ENCODE measurements at places on chromosomes 1 and 21.

DNA sequence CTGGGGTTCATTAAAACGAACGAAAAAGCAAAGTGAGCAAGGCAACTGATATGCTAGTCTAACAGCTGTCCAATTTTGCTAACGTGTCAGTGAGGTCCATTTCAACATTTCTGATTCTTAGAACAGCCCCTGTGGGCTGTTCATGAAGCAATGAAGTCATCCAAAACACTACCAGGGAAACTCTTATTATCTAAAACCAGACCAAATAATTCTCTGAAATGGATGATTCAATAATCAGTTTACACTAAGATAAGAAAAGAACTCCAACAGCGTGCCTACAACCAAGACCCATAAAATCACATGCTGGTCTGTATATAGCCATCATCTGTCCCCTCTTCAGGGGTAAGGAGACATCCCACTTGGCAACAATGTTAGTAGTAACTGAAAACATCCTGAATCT is 122.7 kb downstream of the TGFBR3 start:
- no peak for DNase-seq

- DNase-seq = no peak
These were observed 8.7 kb downstream of the SLAMF7 start for GRCh38 chr1:160747717-160748116.

GRCh38 chr1:77910116-77910515 is 21.7 kb downstream of the NEXN start:
- DNase-seq = no peak

GRCh38 chr1:203172184-203173010 is 3.2 kb downstream of the MYBPH start:
- DNase-seq = peak; percentile 86

DNA sequence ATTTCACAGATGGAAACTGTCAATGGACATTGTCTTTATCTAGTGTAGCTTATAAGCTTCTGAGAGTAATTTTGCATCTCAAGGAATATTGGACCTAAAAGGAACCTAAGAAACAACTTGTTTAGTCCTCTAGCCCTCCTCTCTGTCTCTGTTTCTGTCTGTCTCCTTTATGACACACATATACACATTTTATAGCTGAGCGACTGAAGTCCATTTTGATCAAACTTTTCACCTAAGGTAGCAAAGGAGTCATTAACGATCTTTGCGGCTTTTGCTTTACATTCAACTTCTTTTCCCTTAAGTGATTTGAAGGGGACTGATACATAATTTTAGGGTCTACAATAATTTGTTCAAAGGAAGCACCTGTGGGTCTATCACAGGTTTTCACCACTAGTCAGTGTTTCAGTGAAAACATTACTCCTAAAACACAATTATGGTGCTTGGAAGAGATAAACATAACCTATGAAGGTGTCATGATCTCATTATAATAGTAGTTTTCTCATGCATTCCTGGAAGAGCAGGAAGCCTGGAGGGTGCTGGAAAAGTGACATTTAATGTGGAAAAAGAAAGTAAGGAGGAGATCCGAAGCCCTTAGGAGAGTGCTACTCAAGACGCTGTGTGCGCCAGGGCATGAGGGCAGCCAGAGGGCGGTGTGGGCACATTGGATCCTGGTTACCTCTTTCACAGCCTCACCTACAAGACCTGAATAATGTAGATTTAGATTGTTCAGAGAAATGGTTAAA is 248.6 kb downstream of the DNM3 start:
- peak; percentile 74 for DNase-seq

DNA sequence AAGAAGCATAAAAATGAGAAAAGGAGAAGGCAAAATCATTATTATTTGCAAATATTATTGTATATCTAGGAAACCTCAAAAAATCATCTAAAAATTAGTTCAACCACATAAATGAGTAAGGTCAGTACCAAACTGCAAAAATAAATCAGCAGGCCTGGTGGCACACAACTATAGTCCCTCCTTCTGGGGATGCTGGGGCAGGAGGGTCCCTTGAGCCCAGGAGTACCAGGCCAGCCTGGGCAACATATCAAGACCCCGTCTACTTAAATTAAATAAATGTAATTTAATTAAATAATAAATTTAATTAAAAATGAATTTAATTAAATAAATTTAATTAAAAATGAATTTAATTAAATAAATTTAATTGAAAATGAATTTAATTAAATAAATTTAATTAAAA is 40.3 kb upstream of the TRIM67 start:
- DNase-seq = no peak

- DNase-seq = peak; percentile 42
These were observed at the start of gene VCAM1 for GRCh38 chr1:100719490-100719889. Gene VCAM1, plus strand, starts transcription at chr1:100719742. Its CDS starts 119 bp downstream, at chr1:100719861.

DNA sequence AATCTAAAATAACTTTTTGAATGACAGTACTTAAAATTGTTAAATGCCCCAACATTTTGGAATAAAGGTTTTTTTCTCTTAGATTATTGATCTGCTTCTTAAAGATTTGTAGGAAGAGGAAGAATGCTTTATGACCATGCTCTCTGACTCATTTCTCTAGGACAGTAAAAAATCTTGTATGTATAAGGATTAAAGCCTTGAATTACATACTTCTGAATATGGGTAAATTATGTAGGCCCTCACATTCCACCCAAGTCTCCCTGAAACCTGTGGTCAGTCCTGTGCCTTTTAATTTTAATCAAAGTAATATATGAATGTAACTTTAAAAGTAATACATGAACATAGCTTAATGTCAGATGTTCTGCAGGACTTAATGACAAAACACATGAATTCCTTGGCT is 50.5 kb downstream of the ABCD3 start:
- no peak for DNase-seq

DNA sequence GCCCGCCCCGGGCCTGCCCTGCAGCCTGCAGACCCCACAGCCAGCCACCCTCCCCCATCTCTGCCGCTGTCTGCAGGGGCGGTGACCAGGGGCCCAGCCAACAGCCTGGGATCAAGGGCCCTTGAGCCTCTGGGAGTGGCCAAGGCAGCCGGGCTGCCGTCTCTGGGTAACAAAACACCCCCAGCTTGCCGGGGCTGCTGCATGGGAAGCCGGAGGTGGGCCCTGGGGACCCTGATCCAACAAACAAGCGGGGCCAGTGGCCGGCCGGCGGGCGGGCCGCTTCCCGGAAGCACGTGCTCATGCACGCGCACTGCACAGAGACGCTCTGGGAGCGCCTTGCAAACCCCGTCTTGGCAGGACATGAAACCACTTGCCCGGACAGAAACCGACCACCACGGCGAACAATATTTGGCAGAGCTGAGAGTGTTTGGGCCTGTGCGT is 13.2 kb downstream of the MEGF6 start:
- DNase-seq = no peak

DNA sequence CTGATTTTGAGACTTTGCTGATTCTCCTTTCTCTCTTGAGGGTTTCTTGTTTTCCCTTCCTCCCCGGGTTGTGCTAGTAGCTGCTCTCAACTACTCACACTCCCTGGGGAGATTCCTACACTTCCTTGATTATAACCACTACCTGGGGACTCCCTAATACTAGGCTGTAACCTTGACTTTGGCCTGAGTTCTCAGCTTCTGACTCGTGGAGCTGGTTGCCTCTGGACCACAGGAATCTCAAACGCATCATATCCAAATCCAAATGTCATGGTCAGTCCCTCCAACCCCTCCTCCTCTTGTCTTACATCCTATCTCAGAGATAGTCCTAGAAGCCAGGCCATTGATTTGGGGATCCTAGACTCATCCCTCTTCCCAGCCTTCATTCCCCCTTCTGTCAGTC is 12.0 kb downstream of the MOV10 start:
- no peak for DNase-seq

GRCh38 chr1:31627301-31627929 is 9.9 kb downstream of the HCRTR1 start:
- no peak for DNase-seq

GRCh38 chr1:20142001-20142710 is 3.0 kb downstream of the PLA2G2F start:
- no peak for DNase-seq

DNA sequence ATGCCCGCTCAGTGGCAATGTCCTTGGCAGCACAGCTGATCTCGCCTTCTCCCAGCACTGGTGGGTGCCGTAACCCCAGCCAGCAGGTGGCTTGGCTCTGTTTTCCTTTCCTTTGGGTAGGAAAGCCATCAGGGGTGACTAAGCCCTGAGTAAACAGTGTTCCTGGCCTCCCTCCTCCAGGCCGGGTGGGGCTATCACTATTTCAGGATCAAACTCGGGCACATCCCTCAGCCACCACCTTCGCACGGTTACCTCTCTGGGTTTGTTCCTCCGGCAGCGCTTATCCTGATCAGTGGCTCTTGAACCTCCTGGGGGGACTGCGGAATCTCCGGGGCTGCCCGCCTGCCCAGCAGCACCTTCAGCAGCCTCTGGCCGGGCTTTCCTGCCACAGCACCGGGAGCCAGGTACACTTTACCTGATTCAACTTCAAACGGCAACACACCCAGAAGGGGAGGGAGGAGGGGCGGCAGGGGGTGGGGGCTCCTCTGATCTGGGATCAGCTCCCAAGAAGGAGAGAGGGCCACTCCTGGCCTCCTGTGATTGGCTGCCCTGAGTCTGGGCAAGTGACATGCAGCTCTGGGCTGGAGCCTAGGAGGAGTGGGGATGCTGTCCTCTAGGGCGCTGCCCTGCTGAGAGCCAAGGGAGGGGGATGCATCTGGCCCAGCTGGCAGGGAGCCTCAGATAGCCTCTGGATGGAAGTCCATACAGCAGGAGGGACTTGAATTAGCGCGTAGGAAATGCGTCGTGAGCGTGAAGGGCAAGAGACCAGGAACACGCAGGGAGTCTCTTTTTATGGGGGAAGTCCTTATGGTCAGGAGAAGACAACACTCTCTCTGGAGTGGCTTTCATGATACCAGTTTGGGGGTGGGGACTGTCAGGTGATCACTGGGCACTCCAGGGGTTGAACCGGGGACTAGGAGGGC is at the start of gene ASCL5:
ASCL5 (minus strand) TSS at position 353 of the 923 bp plus-strand sequence. CDS start 11,812 bp downstream, outside the sequence.
- peak; percentile 76 for DNase-seq

DNA sequence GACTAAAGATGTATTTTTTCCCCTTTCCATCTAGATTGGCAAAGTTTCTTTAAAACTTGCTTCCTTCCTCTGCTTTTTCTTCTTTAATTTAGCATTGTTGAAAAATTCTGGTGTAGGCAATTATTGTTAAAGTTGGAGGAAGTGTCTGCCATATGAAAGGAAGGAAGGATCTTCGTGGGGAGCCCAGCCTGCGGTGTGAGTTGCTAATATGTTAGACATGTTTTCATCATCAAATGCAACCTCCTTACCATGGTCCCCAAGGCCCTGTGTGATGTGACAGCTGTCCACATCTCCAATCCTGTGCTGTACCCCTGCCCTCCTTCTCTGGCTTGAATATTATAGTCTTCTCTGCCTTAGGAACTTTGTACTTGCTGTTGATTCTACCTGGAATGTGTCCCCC is 81.0 kb upstream of the ZBTB18 start:
- DNase-seq = no peak

DNA sequence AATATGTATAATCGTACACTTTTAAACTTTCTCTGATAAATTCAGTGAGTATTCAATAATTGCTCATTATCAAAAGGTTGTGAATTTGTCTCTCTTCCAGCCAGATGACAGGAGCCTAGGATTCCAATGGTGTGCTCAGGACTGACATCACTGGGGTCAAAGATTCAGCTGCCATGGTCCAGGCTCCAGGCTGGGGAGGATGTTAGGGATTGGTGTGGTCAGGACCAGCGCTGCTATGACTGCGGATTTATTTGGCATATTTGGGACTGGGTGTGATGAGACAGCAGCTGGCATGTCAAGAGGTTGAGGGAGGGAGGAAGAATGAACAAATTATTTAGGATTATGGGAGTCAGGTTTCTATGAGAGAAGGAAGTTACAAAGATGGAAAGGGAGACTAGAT is 48.2 kb upstream of the ABCA4 start:
- no peak for DNase-seq

DNA sequence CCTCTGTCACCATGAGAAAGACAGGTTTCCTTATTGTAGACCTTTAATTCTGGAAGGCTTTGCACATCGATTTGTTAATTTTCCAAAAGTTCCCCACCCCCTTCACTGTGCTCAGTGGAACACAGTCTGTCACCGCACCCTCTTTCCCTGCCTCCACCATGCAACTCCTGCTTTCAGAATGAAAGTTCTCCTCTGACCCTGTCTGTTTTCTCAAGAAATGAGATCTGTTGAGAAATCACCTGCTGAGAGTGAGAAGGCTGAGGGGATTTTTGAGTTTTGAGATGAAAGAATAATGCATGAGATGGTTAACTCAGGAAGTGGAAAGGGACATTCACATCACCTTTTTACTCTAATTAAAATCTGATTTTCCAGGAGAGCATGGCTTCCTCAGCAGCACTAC is 99.6 kb downstream of the CYYR1 start:
- DNase-seq = no peak

- DNase-seq = no peak
These were observed 36.4 kb downstream of the MYOM3 start for GRCh38 chr1:24075590-24075854.

GRCh38 chr1:98126740-98127139 is 205.9 kb upstream of the DPYD start:
- no peak for DNase-seq

DNA sequence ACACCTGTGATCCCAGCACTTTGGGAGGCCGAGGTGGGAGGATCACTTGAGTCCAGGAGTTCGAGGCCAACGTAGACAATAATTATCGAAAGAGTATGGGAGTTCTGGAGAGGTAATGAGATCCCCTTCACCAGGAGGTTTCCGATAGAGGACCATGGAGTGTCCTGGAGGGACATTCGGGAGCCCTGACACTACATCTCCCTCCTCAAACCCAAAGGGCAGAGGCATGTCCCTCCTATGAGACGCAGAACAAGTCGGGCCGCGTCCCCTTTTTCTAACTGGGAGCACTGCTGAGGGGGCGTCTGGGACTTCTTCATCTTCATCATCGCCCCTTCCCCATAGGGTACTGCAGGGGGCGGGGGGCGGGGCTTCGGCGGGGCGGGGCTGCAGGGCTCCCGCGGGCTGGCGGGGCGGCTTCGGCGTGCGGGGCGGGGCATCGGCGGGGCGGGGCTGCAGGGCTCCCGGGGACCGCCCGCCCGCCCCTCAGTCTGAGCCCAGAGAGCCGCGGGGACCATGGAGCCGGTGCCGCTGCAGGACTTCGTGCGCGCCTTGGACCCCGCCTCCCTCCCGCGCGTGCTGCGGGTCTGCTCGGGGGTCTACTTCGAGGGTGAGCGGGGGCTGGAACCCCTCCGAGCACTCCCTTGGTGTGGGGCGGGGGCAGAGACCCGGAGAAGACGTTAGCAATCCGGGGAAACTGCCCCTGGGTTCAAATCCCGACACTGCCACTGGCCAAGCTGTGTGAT is at the start of gene THEMIS2:
THEMIS2 (plus strand) TSS at position 486 of the 743 bp plus-strand sequence; CDS start at position 514, 28 bp downstream.
- peak; percentile 67 for DNase-seq

DNA sequence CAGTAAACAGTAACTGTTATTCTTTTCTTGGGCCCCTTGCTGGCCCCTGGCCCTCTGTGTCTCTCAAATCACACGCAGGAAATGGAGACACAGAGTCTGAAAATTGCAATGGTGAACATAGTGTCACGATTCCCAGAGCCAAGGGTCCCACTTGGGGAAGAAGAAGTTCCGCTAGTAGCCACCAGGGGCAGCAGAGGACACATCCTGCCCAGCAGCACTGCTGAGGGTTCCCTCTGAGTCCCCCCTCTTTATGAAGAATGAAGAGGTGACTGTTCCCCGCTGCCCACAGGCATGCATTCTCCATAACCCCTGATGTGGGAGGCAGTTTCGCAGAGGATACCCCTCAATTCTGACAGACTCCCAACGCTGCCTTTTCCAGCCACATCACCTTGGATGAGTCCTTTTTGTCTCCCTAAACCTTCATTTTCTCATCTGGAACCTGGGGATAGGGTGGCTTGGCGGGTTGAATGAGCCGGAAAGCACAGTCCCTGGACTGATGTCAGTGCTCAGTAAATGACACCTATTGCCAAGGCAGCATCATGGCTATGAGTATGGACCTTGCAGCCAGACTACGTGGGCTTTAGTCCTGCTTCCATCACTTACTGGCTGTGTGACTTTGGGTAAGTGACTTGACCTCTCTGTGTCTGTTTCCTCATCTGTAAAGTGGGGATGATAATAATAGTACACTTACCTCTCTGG is 238.0 kb upstream of the TMEM51 start:
- DNase-seq = peak; percentile 54

Data from mesendoderm (in vitro differentiated cells).